CD4-positive, alpha-beta T cell (primary cell): ENCODE measurements at places on chromosomes 11 and 22.

- no peak for DNase-seq
These were observed 79.5 kb upstream of the APOA1 start for GRCh38 chr11:116916886-116917285.

- no peak for DNase-seq
These were observed 223.5 kb upstream of the BLID start for GRCh38 chr11:122339436-122340060.

DNA sequence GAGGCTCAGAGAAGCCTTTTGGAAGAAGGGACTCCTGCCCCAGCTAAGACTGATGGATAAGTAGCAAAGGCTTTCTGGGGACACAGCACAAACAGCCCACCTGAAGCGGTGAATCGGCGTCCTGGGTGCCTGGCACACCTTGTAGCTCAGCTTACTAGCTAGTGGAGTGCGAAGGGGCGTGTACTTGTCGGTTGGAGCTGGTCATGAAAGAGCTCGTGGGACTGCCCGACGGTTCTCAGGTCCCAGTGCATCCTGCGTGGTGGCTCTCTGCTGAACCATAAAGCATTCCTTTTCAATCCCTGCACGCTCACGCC is 690 bp upstream of the UVRAG start:
- no peak for DNase-seq

DNA sequence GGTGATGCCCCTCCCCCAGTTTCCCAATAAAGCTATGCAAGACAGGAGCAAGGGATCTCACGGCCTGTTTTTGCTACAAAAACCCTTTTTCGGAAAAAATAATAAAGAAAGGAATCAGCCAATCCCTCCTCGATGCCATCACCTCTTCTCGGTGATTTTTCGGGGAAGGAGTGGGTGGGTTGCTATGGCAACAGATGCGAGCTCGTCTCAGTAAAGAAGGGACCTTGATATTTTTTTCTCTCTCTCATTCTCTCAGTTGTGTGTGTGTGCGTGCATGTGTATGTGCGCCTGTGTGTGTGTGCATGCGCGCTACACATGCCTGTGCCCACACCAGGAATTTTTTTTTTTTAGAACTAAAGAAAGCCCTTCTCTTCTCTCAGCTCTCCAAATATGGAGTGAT is 3.8 kb upstream of the NPAS4 start:
- DNase-seq, result no peak

DNA sequence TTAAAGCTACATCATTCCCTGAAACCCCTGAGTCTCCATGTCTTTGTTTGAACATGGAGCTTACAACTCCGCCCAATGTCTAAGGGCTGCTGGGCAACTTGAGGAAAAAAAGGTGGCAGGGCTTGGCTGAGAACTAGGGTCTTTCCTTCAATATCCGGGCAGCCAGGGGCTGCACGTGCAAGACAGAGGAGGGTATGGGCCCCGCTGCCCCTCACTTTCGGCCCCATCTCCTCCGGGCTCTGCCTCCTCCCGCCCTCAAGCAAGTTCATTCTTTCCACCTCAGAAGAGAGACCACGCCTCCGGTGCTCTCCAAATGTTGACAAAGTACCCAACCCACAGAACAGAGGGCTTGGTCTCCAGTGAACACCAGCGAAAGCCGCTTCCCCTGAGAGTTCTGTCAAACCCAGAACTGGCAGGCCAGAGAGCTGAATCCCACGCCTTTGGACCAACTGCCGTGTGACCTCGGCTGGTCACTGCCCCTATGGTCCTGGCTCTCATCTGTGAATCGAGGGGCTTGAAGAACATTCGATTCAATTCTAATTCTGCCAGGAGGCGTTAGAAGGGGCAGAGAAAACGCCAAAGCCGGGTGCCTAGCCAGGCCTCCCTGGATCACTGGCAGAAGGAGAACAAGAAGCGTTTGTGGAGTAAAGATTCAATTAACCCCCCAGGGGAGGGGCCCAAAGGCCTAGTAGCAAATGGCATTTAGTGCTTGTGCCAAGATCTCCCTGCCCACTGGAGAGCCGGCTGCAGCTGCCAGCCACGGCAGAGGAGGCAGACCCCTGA is 7.3 kb downstream of the PDGFB start:
- DNase-seq, result no peak

DNA sequence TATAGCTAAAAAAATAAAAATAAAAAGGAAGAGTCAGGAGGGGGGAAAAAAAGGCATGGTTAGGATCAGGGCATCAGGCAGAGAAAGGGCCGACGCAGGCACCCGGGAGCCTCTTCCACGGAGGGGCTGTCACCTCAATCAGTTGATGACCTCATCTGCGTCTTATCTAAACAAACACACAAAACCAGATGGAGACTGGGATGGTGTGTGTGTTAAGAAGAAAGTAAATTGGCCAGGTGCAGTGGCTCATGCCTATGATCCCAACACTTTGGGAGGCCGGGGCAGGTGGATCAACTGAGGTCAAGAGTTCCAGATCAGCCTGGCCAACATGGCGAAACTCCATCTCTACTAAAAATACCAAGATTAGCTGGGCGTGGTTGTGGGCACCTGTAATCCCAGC is 63.6 kb downstream of the DHCR7 start:
- no peak for DNase-seq

DNA sequence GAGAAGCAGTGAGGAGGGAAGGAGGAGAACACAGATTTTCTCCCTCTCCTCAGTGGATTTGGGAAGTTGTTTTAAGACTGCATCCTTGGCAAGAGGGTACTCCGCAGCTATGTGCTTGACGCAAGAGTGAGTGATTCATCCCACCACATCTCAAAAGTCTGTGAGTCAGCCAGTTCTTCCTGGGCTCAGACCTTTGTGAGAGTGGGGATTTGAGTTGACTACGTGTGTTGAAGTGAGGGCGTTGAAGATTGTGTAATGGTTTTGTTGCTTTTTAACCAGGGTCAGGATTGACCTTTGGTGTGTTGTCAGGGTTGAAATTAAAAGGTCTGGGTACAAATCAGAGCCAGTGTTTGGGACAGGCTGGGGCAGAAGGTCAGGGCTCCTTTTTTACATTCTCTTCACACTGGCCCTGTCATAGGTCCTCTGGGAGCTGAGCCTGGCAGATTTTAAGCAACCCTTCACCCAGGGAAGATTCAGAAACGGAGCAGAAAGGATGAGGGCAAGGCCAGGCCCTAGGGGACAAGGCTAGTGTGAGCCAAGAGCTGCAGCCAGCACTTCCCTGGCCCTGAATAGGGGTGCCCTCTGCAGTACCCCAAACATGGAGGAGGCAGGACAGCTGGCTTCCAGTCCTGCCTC is 4.2 kb upstream of the C11orf86 start:
- DNase-seq, result no peak
